Fibroblast of lung (primary cell): ENCODE measurements at places on chromosomes 3 and 15. TPM values are rescaled to one million over a fixed set of nuclear protein-coding genes. Genes with fewer than 3 reads are reported as not detected.

GRCh38 chr3:163573324-163573723 is 1505.0 kb downstream of the SI start:
- no peak for DNase-seq

DNA sequence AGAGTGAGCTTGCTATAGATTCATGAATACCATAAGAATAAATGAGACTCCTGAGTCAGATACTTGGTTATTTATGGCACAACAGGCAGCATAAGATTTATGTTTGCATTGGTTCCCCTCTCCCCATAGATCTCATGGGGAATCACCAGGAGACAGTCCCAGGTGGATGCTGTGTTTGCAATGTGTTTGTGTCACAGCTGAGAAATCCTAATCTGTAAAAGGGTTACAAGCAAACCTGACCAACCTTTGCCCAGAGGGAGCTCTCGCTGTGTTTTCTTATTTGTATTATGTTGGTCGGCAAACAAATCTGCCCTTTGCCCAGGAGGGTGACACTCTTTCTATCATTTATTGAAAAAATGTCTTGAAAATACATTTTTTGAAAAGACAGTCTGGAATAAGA is 236.2 kb downstream of the ZPLD1 start:
- DNase-seq = no peak

DNA sequence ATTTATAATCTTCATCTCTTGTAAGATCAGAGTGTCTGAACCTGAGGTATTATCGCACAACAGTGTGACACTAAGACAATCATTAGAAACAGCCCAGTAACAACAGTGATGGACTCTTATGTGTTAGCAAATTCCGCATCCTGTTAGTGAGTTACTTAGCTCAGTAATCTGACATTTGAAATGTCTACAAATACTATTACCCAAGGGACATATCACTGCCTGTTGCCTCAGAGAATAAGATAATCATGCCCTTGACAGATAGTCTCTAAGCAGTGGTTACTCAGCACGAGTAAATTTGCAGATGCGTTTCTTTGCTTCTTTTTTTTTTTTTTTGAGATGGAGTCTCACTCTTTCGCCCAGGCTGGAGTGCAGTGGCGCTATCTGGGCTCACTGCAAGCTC is 13.4 kb upstream of the RTP1 start:
- no peak for DNase-seq

- DNase-seq = peak; percentile 37
Measured at GRCh38 chr3:112786881-112787579, 59.6 kb downstream of the CD200R1L start.

The GNB5 gene
- 27.4 and 44.0 TPM in 2 replicates for polyA plus RNA-seq
